Muscle of leg (tissue), 16 donors: ENCODE measurements at places on chromosomes 11 and 22. TPM values are rescaled to one million over a fixed set of nuclear protein-coding genes. Genes with fewer than 3 reads are reported as not detected.

Gene ABCC8
- 1.3 TPM for total RNA-seq

Gene SMARCB1
- 43.0 TPM for total RNA-seq

Gene ANO5
- 14.3 TPM for total RNA-seq

Gene GAB2
- total RNA-seq = 12.2 TPM

Gene MPPED1
- total RNA-seq = 0.89 TPM

Gene TRIM34
- total RNA-seq = 6.4 TPM

DNA sequence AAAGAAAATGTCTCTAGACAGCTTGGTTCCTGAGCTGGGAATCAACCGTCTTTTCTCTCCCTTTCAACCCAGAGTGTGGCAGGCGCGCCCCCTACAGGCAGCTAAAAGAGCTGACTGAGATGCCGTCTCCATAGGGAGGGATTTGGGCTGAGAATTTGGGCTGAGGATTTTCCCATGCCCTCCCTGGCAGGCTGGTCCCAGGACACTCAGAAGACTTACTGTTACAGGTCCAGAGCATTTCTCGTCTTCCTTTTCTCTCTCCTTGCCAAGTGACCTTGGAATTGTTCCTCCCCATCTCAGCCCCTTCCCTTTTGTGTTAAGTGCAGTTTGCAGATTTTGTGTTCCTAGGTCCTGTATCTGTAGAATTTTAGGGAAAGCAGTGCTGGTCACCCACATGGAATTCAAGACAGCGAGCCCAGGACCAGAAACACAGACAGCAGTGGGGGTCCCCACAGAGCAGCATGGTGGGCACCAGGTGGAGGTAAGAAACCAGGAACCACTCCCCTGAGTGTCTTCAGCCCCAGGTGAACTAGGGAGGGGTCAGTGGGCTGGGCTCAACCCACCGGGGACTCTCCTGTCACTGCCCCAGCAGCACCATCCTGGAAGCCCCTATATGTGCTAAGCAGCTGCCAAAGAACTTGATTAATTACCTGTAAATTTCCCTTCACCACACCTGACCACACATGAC is 9.9 kb upstream of the IGLL5 start:
- H3K27ac ChIP-seq = no peak overlapping the region
- peak; percentile 63 for DNase-seq
- H3K4me3 ChIP-seq = no peak overlapping the region
- H3K27me3 ChIP-seq = peaks cover 6% of the 10 kb centered on the region

- H3K36me3 ChIP-seq = no peaks in the 10 kb centered on the region
- peaks cover 20% of the 10 kb centered on the region for H3K4me1 ChIP-seq
- H3K27ac ChIP-seq = no peak overlapping the region
- H3K4me3 ChIP-seq = no peak overlapping the region
Observed at GRCh38 chr11:118156531-118157185, 4.0 kb upstream of the SCN4B start.

GRCh38 chr22:38882972-38883622 is 11.1 kb upstream of the CBX6 start:
- no peaks in the 10 kb centered on the region for H3K36me3 ChIP-seq
- H3K27me3 ChIP-seq = peaks cover 7% of the 10 kb centered on the region
- peaks cover 19% of the 10 kb centered on the region for H3K4me1 ChIP-seq
- H3K4me3 ChIP-seq = no peak overlapping the region
- H3K27ac ChIP-seq = peak overlapping the region; percentile 11
- DNase-seq = peak; percentile 17

DNA sequence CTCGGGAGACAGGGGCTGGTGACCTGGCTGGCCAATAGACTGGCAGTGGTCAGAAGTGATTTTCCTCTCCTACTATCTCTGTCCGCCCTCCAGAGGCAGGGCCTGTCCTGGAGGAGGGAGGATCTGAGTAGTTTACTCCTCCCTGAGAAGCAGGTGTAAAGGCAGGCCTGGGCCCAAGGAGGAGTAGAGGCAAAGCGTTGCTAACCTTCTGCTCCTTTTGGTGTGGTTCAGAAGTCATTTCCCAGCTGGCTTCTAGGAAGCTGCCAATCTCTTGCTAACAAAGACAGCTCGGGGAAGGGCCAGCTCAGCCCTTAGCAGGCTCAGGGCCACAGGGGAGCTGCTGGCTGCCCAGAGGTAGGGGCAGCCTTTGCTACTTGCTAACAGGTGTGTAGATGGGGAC is 151.1 kb upstream of the NECTIN1 start:
- H3K27me3 ChIP-seq = peaks cover 8% of the 10 kb centered on the region
- H3K27ac ChIP-seq = no peak overlapping the region
- no peak overlapping the region for H3K4me3 ChIP-seq

GRCh38 chr11:78223320-78223954 is 34.7 kb downstream of the USP35 start:
- H3K4me3 ChIP-seq = no peak overlapping the region
- H3K27ac ChIP-seq = no peak overlapping the region
- no peaks in the 10 kb centered on the region for H3K4me1 ChIP-seq
- no peaks in the 10 kb centered on the region for H3K27me3 ChIP-seq
- peaks cover 71% of the 10 kb centered on the region for H3K36me3 ChIP-seq

- H3K27me3 ChIP-seq = peaks cover 4% of the 10 kb centered on the region
- no peak overlapping the region for H3K4me3 ChIP-seq
- peaks cover 16% of the 10 kb centered on the region for H3K4me1 ChIP-seq
- DNase-seq = no peak
- peaks cover 13% of the 10 kb centered on the region for H3K36me3 ChIP-seq
Observed at GRCh38 chr11:122785031-122785541, 53.2 kb upstream of the CRTAM start.

GRCh38 chr11:44338698-44339529 is 29.0 kb upstream of the ALX4 start:
- peaks cover 8% of the 10 kb centered on the region for H3K4me1 ChIP-seq
- peaks cover 48% of the 10 kb centered on the region for H3K27me3 ChIP-seq
- H3K36me3 ChIP-seq = no peaks in the 10 kb centered on the region
- H3K4me3 ChIP-seq = no peak overlapping the region
- H3K27ac ChIP-seq = no peak overlapping the region

DNA sequence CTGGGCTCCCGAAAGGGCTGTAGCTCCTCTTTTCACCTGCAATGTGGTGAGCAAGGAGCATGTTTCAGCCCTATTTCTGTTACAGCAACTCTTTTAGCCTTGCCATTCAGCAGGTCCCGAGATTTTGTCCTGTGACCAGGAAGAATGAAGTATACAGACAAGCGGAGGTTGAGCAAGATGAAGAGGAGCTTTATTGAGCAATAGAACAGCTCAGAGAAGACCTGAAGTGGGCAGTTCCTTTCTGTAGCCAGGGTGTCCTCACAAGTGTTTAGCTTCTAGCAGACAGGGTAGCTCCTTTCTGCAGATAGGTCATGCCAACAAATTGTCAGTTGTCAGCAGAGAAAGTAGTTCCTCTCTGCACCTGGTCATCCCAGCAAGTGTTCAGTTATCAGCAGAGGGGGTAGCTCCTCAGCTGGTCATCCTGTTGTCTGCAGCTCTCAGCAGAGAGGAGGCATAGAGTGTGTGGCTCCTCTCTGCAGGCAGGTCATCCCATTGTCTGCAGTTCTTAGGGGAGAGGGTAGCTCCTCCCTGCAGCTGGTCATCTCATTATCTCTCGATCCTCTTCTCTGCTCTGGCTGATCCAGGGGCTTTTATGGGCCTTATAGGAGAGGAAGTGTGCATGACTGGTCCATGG is 5.4 kb upstream of the OR56A4 start:
- H3K27ac ChIP-seq = no peak overlapping the region
- no peaks in the 10 kb centered on the region for H3K4me1 ChIP-seq
- H3K4me3 ChIP-seq = no peak overlapping the region

GRCh38 chr11:119584193-119585042 is 144.6 kb downstream of the NECTIN1 start:
- peak overlapping the region; percentile 43 for H3K4me3 ChIP-seq
- peaks cover 21% of the 10 kb centered on the region for H3K4me1 ChIP-seq
- H3K36me3 ChIP-seq = no peaks in the 10 kb centered on the region
- peaks cover 34% of the 10 kb centered on the region for H3K27me3 ChIP-seq

DNA sequence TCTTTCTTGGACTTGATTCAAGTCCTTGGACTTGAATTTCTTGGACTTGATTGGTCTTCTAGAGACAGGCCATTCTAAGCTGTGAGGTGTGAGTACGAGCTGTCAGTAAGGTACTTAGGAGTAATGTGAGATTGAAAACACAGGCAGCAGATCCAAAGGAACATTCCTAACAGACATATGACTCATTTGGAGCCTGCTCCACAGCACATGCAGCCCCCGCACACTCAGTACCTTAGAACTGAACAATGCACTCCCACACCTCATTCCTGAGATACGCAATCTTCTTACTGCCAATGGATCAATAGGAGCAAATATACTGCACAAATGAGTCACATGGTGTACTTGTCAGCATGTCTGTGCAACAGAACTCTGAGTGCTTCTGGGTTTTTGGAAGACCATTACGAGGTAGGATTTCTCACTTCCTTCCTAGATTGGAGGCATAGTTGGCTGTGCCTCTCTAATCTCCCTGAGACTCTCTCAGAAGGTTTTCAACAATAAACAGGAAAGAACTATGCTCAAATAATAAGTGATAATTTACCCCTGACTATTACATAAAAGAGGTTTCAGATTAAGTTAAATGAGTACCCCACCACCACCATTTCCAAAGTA is 243.1 kb downstream of the KCNA4 start:
- no peaks in the 10 kb centered on the region for H3K27me3 ChIP-seq
- no peak overlapping the region for H3K4me3 ChIP-seq
- peak; percentile 2 for DNase-seq
- no peaks in the 10 kb centered on the region for H3K4me1 ChIP-seq
- no peak overlapping the region for H3K27ac ChIP-seq
- no peaks in the 10 kb centered on the region for H3K36me3 ChIP-seq

- peaks cover under 1% of the 10 kb centered on the region for H3K4me1 ChIP-seq
- no peak overlapping the region for H3K27ac ChIP-seq
Observed at GRCh38 chr22:45578524-45579147, 76.0 kb downstream of the FBLN1 start.

- H3K36me3 ChIP-seq = peaks cover 79% of the 10 kb centered on the region
- H3K4me1 ChIP-seq = no peaks in the 10 kb centered on the region
- H3K27me3 ChIP-seq = no peaks in the 10 kb centered on the region
- H3K27ac ChIP-seq = peak overlapping the region; percentile 2
- DNase-seq = no peak
Observed at GRCh38 chr11:61418136-61418535, 11.6 kb downstream of the CPSF7 start.

GRCh38 chr11:608791-609251 is 6.9 kb downstream of the IRF7 start:
- DNase-seq = no peak
- peaks cover 93% of the 10 kb centered on the region for H3K36me3 ChIP-seq
- no peak overlapping the region for H3K27ac ChIP-seq

- H3K4me3 ChIP-seq = no peak overlapping the region
- no peaks in the 10 kb centered on the region for H3K36me3 ChIP-seq
- DNase-seq = peak; percentile 39
- no peaks in the 10 kb centered on the region for H3K27me3 ChIP-seq
- H3K27ac ChIP-seq = no peak overlapping the region
Observed at GRCh38 chr11:30457087-30457486, 129.1 kb downstream of the MPPED2 start.

DNA sequence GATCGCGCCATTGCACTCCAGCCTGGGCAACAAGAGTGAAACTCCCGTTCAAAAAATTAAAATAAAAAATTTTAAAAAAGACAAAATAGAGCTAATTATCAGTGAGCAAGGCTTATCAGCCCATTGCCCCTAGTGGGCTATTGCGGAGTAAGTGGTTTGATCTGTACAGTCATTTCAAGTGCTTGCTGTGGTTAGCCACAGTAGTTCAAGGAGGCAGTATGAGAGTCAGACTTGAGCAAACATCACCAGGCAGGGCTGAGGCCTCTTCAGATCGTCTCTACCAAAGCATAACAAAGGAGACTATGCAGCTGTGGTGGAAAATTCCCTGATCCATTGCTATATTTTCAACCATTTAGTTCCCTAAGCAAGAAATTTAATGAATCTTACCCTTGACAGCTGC is 4.3 kb upstream of the SBF2 start:
- no peak for DNase-seq
- H3K4me1 ChIP-seq = peaks cover 13% of the 10 kb centered on the region
- H3K4me3 ChIP-seq = no peak overlapping the region
- peaks cover 13% of the 10 kb centered on the region for H3K27me3 ChIP-seq
- no peak overlapping the region for H3K27ac ChIP-seq

GRCh38 chr11:78555592-78555991 is 19.1 kb downstream of the NARS2 start:
- H3K4me1 ChIP-seq = no peaks in the 10 kb centered on the region
- no peaks in the 10 kb centered on the region for H3K36me3 ChIP-seq
- no peaks in the 10 kb centered on the region for H3K27me3 ChIP-seq
- no peak overlapping the region for H3K27ac ChIP-seq

DNA sequence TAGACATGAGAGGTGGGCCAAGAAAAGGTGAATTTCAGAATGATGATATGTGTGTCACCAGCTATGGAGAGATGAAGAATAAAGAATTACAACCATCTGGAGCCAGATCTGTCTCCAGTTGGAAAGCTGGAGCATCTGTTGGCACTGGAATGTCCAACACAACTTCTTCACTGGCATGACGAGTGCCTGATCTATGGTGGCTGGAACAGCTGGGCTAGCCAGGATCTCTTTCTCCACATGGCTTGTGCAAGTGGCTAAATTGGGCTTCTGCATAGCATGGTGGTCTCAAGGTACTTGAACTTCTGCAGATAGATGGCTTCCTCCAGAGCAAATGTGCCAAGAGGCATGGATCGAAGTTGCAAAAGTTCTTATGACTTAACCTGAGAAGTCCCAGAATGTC is 256.1 kb upstream of the NCAM1 start:
- no peaks in the 10 kb centered on the region for H3K4me1 ChIP-seq
- H3K36me3 ChIP-seq = no peaks in the 10 kb centered on the region
- H3K27ac ChIP-seq = no peak overlapping the region
- no peak overlapping the region for H3K4me3 ChIP-seq

- H3K36me3 ChIP-seq = peaks cover 74% of the 10 kb centered on the region
- H3K4me3 ChIP-seq = no peak overlapping the region
- no peak for DNase-seq
Observed at GRCh38 chr11:117837791-117838190, 13.2 kb upstream of the FXYD2 start.

GRCh38 chr11:134385774-134386565 is 26.1 kb downstream of the B3GAT1 start:
- H3K36me3 ChIP-seq = no peaks in the 10 kb centered on the region
- H3K27me3 ChIP-seq = peaks cover 2% of the 10 kb centered on the region
- H3K27ac ChIP-seq = peak overlapping the region; percentile 38
- peak; percentile 44 for DNase-seq

- H3K4me3 ChIP-seq = no peak overlapping the region
- H3K27ac ChIP-seq = no peak overlapping the region
- no peaks in the 10 kb centered on the region for H3K36me3 ChIP-seq
- DNase-seq = peak; percentile 6
- no peaks in the 10 kb centered on the region for H3K27me3 ChIP-seq
Observed at GRCh38 chr11:30045921-30046577, 29.2 kb upstream of the KCNA4 start.

- no peak overlapping the region for H3K27ac ChIP-seq
- no peaks in the 10 kb centered on the region for H3K36me3 ChIP-seq
- no peak overlapping the region for H3K4me3 ChIP-seq
- no peaks in the 10 kb centered on the region for H3K27me3 ChIP-seq
Observed at GRCh38 chr11:115222863-115223530, 281.2 kb downstream of the CADM1 start.

DNA sequence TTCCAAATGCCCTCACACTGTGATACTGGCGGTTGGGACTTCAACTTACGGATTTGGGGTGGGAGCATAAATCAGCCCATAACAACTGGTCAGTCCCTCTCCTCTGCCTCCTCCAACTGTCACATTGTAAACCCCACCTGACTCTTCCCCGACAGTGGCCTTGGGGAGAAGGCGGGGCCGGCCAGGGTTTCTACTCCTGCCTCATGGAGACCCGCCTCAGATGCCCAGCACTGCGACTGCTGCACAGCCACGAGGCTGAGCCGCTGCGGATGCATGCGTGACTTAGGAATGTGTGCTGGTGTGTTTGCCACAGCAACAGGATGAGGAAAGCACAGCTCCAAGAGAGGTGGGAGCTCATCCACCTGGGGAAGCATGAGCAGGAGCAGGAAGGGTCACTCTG is 914.2 kb downstream of the NTM start:
- no peaks in the 10 kb centered on the region for H3K27me3 ChIP-seq
- no peak overlapping the region for H3K4me3 ChIP-seq
- H3K4me1 ChIP-seq = no peaks in the 10 kb centered on the region
- no peaks in the 10 kb centered on the region for H3K36me3 ChIP-seq
